Astrocyte of the spinal cord (primary cell): ENCODE measurements at places on chromosomes 16 and 17.

GRCh38 chr17:12599186-12599920 is 66.3 kb upstream of the MYOCD start:
- peak; percentile 40 for DNase-seq

GRCh38 chr17:81656118-81656743 is at the start of gene PDE6G:
PDE6G (minus strand) TSS chr17:81656542; CDS start chr17:81653305, 3,237 bp downstream.
- no peak for DNase-seq

DNA sequence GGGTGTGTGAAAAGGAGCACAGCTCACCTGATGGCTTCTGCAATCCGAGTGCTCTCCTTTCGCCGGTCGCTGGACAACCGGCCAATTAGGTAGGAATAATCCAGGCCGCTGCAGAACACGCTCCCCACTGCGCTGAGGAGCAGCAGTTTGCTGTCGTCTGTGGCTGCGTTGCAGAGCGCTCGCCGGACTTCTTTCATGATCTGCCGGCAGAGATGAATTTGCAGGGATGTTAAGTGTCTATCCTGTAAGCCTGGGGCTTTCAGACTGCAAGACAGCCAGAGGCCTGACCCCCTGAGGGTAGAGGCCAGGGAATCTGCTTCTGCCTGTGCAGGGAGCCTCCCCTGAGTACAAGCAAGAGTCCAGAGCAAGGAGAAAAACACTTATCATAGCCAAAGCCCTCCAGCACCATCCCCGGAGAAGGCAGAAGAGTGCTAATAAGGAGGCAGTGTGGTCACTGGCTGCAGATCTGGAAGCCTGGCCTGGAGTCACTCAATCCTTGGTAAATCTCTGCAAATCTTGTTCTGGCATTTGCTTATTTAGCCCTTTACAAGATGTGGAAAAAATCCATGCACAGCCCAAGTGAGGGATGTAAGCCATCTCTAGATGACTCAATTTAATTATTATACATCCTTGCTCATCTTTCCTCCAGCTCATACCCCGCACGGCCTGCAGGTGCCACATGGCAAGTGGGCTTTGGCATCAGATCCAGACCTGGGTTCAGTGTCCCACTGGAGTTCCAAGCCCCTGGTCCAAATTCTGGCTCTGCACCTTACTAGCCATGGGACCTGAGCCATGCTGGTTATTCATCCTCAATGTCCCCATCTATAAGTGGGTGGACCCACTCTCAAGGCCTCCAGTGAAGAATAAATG is 80.2 kb downstream of the DYNLRB2 start:
- no peak for DNase-seq

- no peak for DNase-seq
These were observed 17.1 kb downstream of the STX4 start for GRCh38 chr16:31050280-31051030.

DNA sequence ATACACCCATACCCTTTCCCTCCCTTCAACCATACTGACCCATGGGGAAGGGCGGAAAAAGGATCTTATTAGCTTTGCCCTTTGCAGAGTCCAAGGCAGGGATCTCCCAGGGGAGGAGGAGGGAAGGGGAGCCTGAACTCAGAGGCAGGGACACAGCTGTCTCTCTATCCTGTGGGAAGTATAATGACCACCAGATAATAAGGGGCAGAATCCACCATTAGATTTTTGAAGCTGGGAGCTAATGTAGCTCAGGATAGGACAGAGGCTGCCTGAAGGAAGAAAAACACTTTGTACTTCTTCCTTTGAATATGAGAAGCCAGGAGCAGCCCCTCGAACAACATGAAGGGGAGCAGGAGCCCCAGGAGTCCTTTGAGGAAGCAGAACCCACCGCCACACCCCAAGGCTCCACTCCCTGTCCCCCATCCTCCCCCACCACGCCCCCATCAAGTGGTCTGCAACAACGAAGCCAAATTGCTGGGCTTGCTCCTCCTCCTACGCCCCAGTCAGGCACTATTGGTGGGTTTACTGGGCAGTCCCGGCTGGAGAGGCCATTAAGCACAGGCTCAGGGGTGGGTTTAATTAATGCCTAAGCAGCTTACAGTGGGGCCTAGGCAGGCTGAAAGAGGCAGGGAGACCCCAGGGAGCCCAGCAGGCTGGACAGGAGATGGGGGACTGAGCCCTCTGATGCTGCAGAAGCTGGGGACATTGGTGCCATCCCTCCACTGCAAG is 5.3 kb downstream of the MPP2 start:
- no peak for DNase-seq
